Activated T-helper 17 cell treated with anti-CD3 and anti-CD28 coated beads, Interleukin-2, amount 50 U/mL, for 72 hours (primary cell): ENCODE measurements at places on chromosomes 6 and 20. TPM values are rescaled to one million over a fixed set of nuclear protein-coding genes. Genes with fewer than 3 reads are reported as not detected.

The TMEM151B gene
- total RNA-seq, result 0.19 TPM

DNA sequence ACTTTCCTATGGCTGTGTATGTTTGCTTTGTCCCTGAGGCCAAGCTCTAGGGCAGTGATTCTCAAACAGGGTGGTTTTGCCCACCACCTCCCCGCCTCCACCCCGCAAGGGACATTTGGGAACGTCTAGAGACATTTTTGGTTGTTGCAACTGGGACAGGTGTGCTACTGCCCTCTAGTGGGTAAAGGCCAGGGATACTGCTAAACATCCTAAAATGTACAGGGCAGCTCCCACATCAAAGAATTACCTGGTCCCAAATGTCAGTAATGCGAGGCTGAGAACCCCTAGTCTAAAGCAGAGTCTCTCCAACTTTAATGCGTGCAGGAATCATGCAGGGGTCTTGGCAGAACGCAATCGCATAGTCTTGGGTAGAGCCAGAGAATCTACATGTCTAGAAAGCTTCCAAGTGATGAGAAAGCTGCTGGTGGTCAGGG lies 5.1 kb downstream of the KCNS1 start:
- ATAC-seq, result peak; percentile 55

DNA sequence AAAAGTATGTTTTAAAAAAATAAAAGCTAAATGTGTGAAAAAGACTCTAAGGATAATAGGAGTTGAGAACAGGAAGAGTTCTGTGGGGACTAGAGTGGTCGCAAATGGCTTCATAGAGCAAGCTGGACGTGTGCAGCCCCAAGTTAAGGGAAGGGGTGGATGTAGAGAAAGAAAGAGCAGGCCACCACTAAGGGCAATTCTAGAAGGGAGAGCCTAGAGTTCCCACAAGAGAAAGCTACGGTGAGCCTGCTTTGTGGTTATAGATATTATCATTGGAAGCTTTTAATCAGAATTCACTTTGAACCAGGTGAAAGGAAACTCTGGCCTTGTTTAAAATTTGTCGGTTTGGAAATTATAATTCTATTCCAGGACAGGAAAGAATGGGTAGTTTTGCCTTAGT lies 101.6 kb downstream of the HIVEP2 start:
- ATAC-seq, result peak; percentile 15

DNA sequence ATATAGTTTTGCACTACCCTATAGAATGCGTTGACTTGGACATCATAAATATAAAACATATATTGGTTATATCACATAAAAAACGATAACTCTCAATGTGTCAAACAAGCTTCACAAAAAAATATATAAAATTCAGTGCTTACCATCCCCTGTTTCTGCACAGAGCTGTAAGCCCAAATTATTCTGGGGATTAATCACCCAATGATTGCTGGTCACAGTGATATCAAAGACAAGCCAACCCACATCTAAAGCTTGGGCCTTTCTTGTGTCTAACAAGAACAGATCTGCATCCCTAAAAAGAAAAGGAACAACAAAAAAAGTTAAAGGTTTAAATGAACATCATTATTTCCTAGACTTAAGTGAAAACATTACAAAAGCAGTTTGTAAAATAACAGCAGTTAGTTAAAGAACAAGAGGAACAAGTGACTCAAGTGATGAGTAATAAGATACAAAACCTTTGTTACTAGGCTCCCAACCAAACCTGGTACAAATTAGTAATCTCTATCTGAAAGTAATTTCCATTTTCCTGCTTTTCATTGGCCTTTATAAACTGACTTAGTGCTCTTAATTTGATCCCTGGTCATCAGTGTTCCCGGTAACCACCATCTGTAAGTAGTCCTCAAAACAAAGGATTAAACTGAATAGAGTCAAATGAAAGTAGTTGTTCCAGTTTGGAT lies 81.1 kb downstream of the BMP5 start:
- ATAC-seq, result no peak

GRCh38 chr20:53752971-53753879 lies 159.6 kb upstream of the ZNF217 start:
- ATAC-seq, result no peak

GRCh38 chr6:33880104-33880678 lies 76.4 kb upstream of the MLN start:
- no peak for ATAC-seq

- ATAC-seq, result no peak
Observed at GRCh38 chr20:1946762-1947534, 46.9 kb downstream of the PDYN start.

The SDCBP2 gene
- 14.3 TPM for total RNA-seq

- peak; percentile 57 for ATAC-seq
Observed at GRCh38 chr6:127956260-127956888, 55.5 kb upstream of the THEMIS start.

The PRPH2 gene
- not detected for total RNA-seq

The TRIM38 gene
- 26.7 TPM for total RNA-seq

The PRR18 gene
- total RNA-seq, result not detected

DNA sequence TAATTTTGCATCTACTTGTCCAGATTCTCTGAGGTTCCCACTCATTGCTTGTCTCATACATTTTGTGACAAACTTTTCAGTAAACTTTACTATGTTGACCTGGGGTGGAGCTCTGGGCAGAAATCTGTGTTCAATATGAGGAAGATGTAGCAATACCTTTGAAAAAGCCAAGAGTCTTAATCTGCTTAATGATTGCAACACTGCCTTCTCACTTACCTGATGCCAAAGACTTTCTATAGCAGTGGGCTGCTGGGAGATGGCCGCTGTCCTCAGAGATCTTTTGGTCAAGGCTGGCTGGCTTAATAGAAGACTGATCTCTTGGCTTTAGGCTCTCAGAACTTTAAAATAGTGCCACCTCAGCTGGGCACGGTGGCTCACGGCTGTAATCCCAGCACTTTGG lies 70.1 kb upstream of the RBM24 start:
- ATAC-seq, result no peak

The SPATS1 gene
- total RNA-seq, result not detected

- peak; percentile 4 for ATAC-seq
Observed at GRCh38 chr6:37259191-37259590, 1.2 kb upstream of the TMEM217 start.

DNA sequence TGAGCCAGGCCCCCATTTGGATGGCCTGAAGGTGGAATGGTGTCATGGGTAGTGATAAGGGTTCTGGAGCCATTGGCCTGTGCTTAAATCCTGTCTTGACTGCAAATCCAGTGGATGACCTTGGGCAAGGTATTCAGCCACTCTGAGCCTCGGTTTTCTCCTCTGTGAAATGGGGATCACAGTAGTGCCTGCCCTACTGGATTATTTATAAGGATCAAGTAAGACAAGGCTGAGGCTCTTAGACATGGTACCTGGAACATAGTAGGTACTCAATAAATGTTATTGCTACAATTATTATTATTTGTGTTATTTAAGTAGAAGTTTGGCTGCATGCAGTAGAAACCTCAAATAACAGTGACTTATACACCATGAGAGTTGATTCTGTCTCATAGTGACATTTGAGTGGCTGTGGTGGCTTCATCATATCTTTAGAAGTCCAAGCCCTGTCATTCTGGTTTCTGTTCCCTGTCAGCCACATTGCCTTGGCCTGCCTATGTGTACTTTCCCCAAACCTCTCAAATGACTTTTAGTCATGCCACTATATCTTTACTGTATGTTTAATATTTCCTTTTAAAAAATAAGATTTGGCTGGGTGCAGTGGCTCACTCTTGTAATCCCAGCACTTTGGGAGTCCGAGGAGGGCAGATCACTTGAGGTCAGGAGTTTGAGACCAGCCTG lies 37.6 kb upstream of the CHMP4B start:
- ATAC-seq, result peak; percentile 84

The CLDN20 gene
- total RNA-seq, result not detected

The C20orf204 gene
- total RNA-seq, result 12.8 TPM

GRCh38 chr6:148448369-148449012 lies 105.9 kb downstream of the SASH1 start:
- peak; percentile 86 for ATAC-seq

GRCh38 chr6:107763946-107764345 lies 60.2 kb downstream of the SCML4 start:
- peak; percentile 79 for ATAC-seq

GRCh38 chr6:53634184-53634631 lies 31.3 kb downstream of the KLHL31 start:
- ATAC-seq, result no peak

The NKAPL gene
- not detected for total RNA-seq

DNA sequence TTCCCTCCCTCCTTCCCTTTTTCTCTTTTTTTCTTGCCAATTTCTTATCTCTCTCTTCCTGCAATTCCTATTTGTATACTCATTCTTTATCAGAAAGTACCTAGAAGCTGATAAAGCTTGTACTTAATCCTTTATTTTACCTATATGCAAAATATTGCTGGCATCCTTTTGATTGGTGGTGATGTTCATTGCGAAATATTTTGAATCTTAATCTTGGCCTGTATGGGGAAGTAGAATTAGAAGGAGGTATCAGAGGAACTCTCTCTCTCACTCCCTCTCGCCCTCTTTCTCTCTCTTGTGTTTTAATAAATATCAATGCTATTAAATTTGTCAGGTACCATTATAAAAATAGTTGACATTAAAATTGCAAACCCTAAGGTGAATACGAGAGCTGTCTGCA lies 52.8 kb downstream of the UST start:
- no peak for ATAC-seq
